Astrocyte (in vitro differentiated cells and primary cell): ENCODE measurements at places on chromosomes 7 and 10. TPM values are rescaled to one million over a fixed set of nuclear protein-coding genes. Genes with fewer than 3 reads are reported as not detected.

The LLCFC1 gene
- total RNA-seq: not detected in 2 replicates

The PRKCQ gene
- 1.9 and 2.1 TPM in 2 replicates for total RNA-seq

The GBX1 gene
- not detected in 2 replicates for total RNA-seq

The ZNF438 gene
- total RNA-seq: 2.2 and 2.4 TPM in 2 replicates

The ACHE gene
- total RNA-seq: 12.1 and 18.9 TPM in 2 replicates

The MEIG1 gene
- total RNA-seq: 0.43 and 0.53 TPM in 2 replicates

The CNPY1 gene
- not detected in 2 replicates for total RNA-seq

The BAIAP2L1 gene
- 20.4 and 21.6 TPM in 2 replicates for total RNA-seq

The ADCYAP1R1 gene
- 0.05 and 0.14 TPM in 2 replicates for total RNA-seq

The GJD4 gene
- not detected in 2 replicates for total RNA-seq

The TAC1 gene
- total RNA-seq: 0.34 TPM in 1 of 2 replicates, not detected in the other

The PPP1R17 gene
- total RNA-seq: not detected in 2 replicates

The MACROH2A2 gene
- 25.5 and 25.6 TPM in 2 replicates for total RNA-seq

The RNLS gene
- 6.9 and 9.2 TPM in 2 replicates for total RNA-seq

The TSPAN12 gene
- total RNA-seq: 9.8 and 13.0 TPM in 2 replicates

The CLCN1 gene
- total RNA-seq: not detected in 2 replicates

The SKIDA1 gene
- total RNA-seq: 5.9 and 7.8 TPM in 2 replicates

The ERVW-1 gene
- total RNA-seq: 0.19 TPM in 1 of 2 replicates, not detected in the other

The LEP gene
- total RNA-seq: not detected in 2 replicates

The JAKMIP3 gene
- 0.34 and 0.54 TPM in 2 replicates for total RNA-seq

The KCNH2 gene
- 4.5 and 4.6 TPM in 2 replicates for total RNA-seq

The SRGN gene
- 0.30 TPM in 1 of 2 replicates, not detected in the other for total RNA-seq

The DOCK1 gene
- total RNA-seq: 42.5 and 45.0 TPM in 2 replicates

The LRRN3 gene
- 1.8 and 2.2 TPM in 2 replicates for total RNA-seq

The BLVRA gene
- total RNA-seq: 48.9 and 55.7 TPM in 2 replicates

The GBF1 gene
- 72.8 and 75.2 TPM in 2 replicates for total RNA-seq

The SFTPA2 gene
- total RNA-seq: not detected in 2 replicates

The CYP2W1 gene
- total RNA-seq: not detected in 2 replicates
